ENCODE measurements at places on chromosomes 2 and 18.

- no peaks in the 10 kb centered on the region for H3K4me1 ChIP-seq
- H3K27ac ChIP-seq: no peak overlapping the region
- H3K4me3 ChIP-seq: no peak overlapping the region
- no peak for DNase-seq
- H3K27me3 ChIP-seq: no peaks in the 10 kb centered on the region
Observed at GRCh38 chr2:199382091-199382490, 75.6 kb downstream of the SATB2 start.

- H3K4me3 ChIP-seq: no peak overlapping the region
- H3K4me1 ChIP-seq: no peaks in the 10 kb centered on the region
- H3K27me3 ChIP-seq: no peaks in the 10 kb centered on the region
- no peak for DNase-seq
Observed at GRCh38 chr2:3238951-3239841, 138.4 kb downstream of the EIPR1 start.

GRCh38 chr2:236309669-236310029, 45.4 kb upstream of the ASB18 start:
- no peak overlapping the region for H3K4me3 ChIP-seq
- no peak overlapping the region for H3K27ac ChIP-seq
- DNase-seq: peak; percentile 43
- no peaks in the 10 kb centered on the region for H3K36me3 ChIP-seq

- no peak overlapping the region for H3K27ac ChIP-seq
- H3K4me3 ChIP-seq: no peak overlapping the region
- H3K36me3 ChIP-seq: peaks cover 9% of the 10 kb centered on the region
- no peaks in the 10 kb centered on the region for H3K4me1 ChIP-seq
- H3K27me3 ChIP-seq: no peaks in the 10 kb centered on the region
Observed at GRCh38 chr2:203191961-203192360, 46.9 kb upstream of the CYP20A1 start.

DNA sequence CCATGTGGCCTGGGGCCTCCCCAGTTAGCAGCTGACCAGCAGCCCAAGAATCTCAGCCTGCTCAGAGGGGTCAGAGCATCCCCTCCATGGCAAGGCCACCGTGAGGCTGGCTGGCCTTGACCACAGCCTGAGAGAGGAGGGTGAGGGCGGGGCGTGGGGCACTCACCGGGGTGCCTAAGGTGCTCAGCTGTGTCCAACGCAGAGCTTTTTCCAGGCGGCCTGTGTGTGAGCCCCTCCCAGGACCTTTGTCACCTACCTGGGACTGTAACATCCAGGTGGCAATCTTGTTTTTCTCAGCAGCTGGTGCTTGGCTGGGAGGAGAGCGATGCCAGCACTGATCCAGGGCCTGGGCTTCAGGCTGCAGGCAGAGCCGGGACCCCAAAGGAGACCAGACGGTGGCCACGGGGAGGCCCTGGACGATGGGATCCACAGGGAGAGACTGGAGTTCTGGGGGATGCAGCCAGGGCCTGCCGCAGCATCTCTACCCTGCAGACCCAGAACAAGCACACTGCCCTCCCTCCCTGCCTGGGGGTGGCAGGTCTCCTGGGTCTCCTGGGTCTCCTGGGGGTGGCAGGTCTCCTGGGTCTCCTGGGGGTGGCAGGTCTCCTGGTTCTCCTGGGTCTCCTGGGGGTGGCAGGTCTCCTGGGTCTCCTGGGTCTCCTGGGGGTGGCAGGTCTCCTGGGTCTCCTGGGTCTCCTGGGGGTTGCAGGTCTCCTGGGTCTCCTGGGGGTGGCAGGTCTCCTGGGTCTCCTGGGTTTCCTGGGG, 12.3 kb downstream of the SNED1 start:
- H3K4me1 ChIP-seq: peaks cover 7% of the 10 kb centered on the region
- no peak overlapping the region for H3K27ac ChIP-seq
- H3K27me3 ChIP-seq: peaks cover 10% of the 10 kb centered on the region
- no peak overlapping the region for H3K4me3 ChIP-seq
- peaks cover under 1% of the 10 kb centered on the region for H3K36me3 ChIP-seq

GRCh38 chr2:28590496-28591301, 94.8 kb downstream of the PLB1 start:
- H3K4me1 ChIP-seq: peaks cover 21% of the 10 kb centered on the region
- no peak overlapping the region for H3K4me3 ChIP-seq
- H3K36me3 ChIP-seq: no peaks in the 10 kb centered on the region
- H3K27ac ChIP-seq: peak overlapping the region; percentile 91

DNA sequence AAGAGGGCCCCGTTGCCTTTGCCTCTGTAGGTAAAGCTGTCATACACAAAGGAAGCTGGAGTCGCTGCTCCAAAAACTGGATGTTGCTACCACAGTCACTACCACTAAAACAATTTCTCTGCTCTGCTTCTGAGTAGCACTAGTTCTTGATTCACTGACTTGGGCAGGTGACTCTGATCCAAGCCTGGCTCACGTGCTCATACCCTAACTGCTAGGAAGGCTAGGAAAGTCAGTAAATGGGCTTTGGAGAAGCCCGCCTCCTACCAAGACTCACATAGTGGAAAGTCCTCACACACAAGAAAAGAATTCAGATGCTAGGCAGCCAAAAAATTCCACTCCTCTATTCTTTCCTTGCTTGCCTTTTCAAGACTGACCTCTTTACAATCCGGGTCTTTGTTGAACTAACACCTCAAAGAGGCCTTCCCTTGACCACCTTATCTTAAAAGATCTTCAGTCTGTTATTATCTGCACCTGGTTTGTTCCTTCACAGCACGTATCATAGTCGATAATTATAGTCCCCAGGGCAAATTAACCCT, 11.4 kb upstream of the DYNC1I2 start:
- DNase-seq: no peak
- no peaks in the 10 kb centered on the region for H3K36me3 ChIP-seq
- peaks cover 6% of the 10 kb centered on the region for H3K4me1 ChIP-seq
- H3K4me3 ChIP-seq: no peak overlapping the region
- no peak overlapping the region for H3K27ac ChIP-seq

Measured in neural crest cell (in vitro differentiated cells).